ENCODE measurements at places on chromosomes 3 and 15.

GRCh38 chr15:77342807-77343206 is 77.1 kb downstream of the PEAK1 start:
- DNase-seq = no peak

DNA sequence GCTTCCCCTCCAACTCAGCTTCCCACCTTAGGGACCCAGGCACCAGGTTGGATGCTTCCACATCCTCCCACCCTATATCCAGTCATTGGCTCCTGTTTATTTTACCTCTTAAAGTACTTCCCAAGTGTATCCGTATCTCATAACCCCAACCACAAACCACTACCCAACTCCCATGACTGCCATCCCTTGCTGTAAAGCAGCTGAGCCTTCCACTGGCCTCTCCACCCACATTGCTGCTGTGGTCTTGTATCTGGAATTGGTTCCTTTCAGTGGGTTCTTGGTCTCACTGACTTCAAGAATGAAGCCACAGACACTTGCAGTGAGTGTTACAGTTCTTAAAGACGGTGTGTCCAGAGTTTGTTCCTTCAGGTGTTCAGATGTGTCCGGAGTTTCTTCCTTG is 79.8 kb upstream of the HRH1 start:
- DNase-seq = no peak

GRCh38 chr15:100900136-100900794 is 18.9 kb upstream of the LRRK1 start:
- DNase-seq = peak; percentile 68

GRCh38 chr3:140727886-140728285 is 50.0 kb downstream of the TRIM42 start:
- no peak for DNase-seq
